NCI-H226 (cell line): ENCODE measurements at places on chromosomes 5 and 9.

- DNase-seq = no peak
Measured at GRCh38 chr5:9733486-9733885, 103.3 kb upstream of the TAS2R1 start.

- DNase-seq = no peak
Measured at GRCh38 chr5:124736082-124736804, 10.2 kb downstream of the ZNF608 start.

DNA sequence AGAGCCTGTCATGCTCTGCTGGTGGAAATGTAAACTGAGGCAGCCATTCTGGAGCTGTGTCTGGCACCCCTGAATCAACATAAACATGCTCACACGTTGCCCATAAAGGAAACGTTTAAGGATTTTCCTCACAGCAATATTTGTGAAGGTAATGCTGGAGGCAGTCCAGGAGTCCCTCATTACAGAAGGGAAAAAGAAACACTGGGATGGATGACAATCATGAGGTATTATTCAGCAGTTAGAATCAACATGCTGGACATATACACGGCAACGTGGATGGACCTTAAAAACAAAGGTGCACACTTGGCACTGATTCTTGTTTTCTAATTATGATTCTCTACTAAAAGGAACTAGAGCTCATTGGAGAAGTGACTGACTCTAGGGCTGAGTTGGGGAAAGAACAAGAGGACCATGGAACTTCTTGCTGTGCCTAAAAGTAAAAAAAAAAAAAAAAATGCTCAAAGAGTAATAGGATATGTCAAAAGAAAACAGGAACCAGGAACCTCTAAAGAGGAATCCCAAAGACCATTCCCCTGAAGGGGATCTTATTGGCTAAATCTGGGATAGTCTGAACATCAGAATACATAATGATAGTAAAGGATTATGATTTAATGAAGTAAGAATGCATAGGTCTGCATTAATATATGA lies 18.6 kb downstream of the B4GALT1 start:
- DNase-seq = no peak

GRCh38 chr5:31941151-31941755 lies 232.9 kb downstream of the GOLPH3 start:
- DNase-seq = no peak

DNA sequence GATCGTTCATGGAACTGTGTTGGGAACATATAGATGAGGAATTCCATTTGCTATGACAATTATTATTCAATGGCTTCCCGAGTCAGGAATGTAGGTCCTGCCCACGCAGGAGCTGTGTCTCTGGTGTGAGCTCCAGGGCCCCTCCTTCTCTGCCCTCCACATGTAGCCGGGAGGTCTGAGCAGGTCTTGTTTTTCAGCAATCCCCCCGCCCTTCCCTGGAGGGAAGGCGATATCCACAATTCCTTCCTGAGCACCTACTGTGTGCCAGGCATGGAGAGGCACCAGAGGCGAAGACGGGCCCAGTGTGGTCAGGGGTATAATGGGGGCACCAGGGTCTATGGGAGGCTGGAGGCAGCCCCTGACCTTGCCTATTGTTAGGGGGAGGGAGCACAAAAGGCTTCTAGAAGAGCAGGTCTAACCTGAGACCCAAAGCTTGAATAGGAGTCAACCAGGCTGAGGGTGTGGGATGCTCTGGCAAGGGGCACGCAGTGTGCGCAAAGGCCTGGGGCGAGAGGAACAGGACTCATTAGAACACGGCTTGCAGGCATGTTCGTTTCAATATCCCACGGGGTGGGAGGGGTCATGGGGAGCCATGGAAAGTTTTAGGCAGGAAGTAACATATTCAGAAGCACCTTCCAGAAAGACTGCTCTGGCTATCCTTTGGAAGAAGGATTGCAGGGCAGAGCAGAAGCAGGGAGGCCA lies 154.9 kb downstream of the C9orf50 start:
- DNase-seq = no peak

- DNase-seq = no peak
Measured at GRCh38 chr5:72494623-72495124, 12.5 kb downstream of the ZNF366 start.

- no peak for DNase-seq
Measured at GRCh38 chr9:33465596-33466564, 7.8 kb downstream of the NOL6 start.

DNA sequence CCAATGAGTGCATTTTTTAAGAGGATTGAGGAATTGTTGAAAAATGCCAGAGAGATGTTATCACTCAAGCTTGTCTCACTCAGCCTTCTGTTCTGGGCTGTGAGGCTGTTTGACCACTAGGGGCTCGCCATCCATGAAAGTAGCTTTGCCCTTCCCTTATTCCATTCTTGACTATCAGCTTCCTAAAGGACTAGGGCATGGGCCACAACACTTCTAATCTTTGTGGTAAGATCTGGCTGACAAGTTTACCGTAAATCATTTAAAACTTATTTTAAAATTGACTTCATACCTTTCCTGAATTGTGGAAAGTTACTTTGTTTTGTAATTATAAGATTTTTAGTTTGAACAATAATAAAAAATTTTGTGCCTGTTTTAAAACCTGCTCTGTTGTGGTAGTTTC lies 49.5 kb downstream of the TJP2 start:
- DNase-seq = peak; percentile 59

DNA sequence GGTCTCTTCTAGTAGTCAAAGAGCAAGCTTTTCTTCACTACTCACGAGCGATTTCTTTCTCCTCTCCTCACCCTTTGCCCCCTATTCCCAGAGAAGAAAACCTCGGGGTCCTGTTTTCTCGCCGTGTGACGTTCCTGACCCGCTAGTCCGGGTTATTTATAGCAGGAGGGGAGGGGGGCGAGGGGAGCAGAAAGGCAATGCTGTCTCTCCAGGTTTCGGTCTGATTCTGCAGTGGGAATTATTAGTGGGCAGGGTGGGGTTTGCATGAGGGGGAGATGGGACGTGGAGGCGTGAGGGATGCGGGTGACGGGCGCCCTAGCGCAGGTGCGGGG lies 847 bp upstream of the GABRB2 start:
- DNase-seq = no peak

- DNase-seq = peak; percentile 16
Measured at GRCh38 chr5:141880961-141881801, 3.0 kb upstream of the PCDH1 start.

DNA sequence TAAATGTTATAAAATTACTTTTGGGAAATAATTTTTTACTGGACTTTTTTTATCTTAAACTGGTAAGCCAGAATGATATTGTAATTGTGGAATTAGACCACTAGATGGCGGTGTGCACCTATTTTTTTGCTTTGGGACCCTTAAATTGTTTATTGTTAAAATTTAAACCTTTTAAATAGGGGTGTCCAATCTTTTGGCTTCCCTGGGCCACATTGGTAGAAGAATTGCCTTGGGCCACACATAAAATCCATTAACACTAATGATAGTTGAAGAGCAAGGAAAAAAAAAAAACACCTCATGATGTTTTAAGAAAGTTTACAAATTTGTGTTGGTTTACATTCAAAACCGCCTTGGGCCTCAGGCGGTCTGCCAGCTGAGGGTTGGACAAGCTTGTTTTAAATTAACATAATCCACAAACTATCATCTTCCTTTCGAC lies 28.4 kb upstream of the GADD45G start:
- DNase-seq = no peak

DNA sequence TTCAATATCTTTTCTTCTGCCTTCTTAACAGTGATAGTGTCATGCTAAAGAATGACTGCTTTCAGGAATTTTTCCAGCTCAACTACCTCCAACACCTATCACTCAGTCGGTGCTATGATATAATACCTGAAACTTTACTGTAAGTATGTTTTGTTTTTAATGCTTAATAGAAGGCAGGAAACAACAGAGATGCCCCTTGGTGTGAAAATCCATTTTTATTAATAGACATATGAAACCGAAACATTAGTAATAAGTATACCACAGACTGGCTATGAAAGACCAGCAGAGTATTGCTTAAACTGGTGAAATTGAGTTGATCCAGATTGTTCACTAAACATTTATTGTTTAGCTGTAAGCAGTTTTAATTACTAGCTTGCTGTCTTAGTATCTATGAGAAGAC lies 25.2 kb downstream of the SKP2 start:
- DNase-seq = no peak

GRCh38 chr5:89596821-89597220 lies 713.8 kb upstream of the MEF2C start:
- DNase-seq = no peak
